ENCODE measurements at places on chromosomes 4 and X.

DNA sequence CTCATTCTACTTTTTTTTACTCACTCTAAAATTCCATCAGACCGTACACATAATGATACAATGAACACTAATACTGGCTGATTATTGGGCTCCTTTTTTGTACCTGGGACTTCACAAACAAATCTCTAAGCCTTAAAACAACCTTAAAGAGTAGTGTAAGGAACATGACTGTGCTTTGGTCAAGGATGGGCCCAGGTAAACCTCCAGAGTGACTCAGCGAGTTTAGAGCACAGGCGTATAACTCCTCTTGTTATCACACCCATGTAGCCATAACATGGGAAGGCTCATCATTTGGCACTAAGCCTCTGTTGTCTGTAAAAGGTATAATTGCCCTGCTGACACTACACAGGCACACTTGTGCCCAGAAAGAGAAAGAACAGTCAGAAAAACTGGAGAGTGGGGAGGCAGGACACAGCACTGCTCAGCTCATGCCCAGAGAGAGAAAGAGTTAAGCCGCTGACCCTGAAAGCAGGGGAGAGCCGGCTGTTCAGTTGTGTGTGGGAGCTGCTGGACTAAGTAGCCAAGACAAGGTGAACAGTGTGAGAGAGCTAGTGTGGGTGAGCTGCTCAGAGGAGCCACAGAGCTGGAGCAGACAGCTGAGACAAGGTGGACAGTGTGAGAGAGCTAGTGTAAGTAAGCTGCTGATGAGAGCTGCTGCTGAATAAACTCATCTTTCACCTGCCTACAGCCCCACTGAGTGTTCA is 319.6 kb upstream of the BMP3 start:
- DNase-seq, result no peak

- no peak for DNase-seq
Measured at GRCh38 chrX:153442463-153442862, 3.4 kb downstream of the TREX2 start.

- DNase-seq, result peak; percentile 55
Measured at GRCh38 chr4:55866973-55867574, 13.6 kb downstream of the EXOC1 start.

GRCh38 chrX:153924149-153924861 is 1.8 kb downstream of the ARHGAP4 start:
- DNase-seq, result no peak

DNA sequence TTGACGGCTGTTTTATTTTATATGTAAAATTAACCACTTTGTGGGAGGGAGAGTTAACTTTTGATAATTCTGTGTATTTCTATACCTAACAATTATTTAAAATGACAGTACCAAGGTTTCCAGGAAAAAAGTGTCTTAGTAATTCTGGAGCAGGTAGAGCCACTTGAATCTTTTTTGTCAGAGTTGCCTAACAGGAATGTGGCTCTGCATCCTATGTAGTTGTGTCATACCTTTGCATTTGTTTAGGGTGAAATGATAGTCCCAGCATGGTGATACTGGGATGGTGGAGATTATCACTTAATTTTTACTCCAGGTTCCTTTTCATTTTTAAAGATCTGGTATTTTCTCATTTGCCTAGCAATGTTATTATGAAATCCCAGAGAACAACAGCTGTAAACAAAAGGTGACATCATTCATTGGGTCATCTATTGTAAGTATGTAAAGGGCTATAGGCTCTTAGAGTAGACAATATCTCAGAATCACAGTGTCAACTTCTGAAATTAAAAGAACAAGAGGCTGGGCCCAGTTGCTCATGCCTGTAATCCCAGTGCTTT is 9.6 kb downstream of the SGMS2 start:
- no peak for DNase-seq

GRCh38 chrX:69546978-69547377 is 42.9 kb downstream of the NALF2 start:
- DNase-seq, result no peak

GRCh38 chrX:9690046-9690445 is 75.6 kb downstream of the GPR143 start:
- no peak for DNase-seq

Measured in T-helper 1 cell (primary cell).